ENCODE measurements at places on chromosomes 7 and 10. TPM values are rescaled to one million over a fixed set of nuclear protein-coding genes. Genes with fewer than 3 reads are reported as not detected.

The CACUL1 gene
- total RNA-seq: 27.1 TPM

The CAMK2B gene
- total RNA-seq: 2.0 TPM

The LOXL4 gene
- total RNA-seq: not detected

The CREB5 gene
- 18.5 TPM for total RNA-seq

The SPDYE1 gene
- total RNA-seq: not detected

The OR6B1 gene
- not detected for total RNA-seq

The H2BK1 gene
- total RNA-seq: not detected

The OR2A7 gene
- 0.79 TPM for total RNA-seq

The TAS2R3 gene
- total RNA-seq: not detected

The CRHR2 gene
- total RNA-seq: not detected

The PNLIPRP1 gene
- not detected for total RNA-seq

The LRRN3 gene
- not detected for total RNA-seq

The CHAT gene
- total RNA-seq: not detected

The PIP gene
- not detected for total RNA-seq

The CLDN4 gene
- total RNA-seq: not detected

The EVX1 gene
- not detected for total RNA-seq

The EGR2 gene
- 0.56 TPM for total RNA-seq

The GFRA1 gene
- 47.6 TPM for total RNA-seq

Measured in MG63 (cell line).